ENCODE measurements at places on chromosomes 11 and 22.

GRCh38 chr22:25100948-25101347, 98.7 kb upstream of the CRYBB3 start:
- no peak for DNase-seq

GRCh38 chr22:19434829-19435580, 2.7 kb downstream of the MRPL40 start:
- no peak for DNase-seq

DNA sequence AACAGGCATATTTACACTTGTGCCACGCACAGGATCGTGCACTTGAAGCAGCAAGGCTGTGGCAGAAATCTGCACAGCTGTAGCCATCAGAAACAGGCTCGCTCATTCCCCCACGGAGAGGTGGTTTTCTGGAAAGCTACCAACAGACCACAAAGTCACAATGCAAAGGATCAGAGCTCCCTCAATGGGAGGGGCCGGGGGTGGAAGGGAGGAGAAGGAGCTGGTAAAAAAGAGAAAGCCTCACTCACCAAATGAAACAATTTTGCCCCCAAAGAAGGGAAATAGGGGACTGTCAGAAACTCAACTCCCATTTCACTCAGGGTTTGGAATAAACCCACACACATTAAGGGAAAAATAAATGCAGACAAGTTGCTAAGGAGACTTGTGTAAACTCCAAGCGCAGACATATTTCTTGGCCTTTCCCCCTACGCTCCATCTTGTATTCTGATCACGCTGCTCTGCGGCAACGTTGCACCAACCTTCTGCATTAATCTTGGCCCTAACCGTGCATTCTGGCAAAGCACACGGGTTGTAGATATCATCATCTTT, 43.2 kb upstream of the BLID start:
- peak; percentile 81 for DNase-seq

- no peak for DNase-seq
Observed at GRCh38 chr11:12629601-12630313, 44.5 kb upstream of the TEAD1 start.

DNA sequence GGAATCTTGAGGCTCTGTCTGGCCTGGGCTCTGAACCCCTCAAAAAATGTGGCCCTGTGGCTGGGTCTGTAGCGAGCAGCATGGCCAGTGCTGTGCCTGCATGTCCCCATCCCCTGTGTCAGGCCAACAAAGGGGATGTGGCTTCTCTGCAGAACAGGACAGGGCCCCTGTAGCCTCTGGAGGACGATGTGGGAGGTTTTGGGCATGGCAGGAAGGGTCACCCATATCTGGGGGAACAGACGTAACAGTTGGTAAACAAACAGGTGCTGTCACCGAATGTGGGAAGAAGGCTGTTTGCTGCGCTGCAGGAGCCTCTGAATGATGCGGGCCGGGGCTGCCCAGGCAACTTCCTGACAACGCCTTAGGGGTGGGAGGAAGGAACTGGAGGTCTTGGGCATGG, 35.0 kb downstream of the LRP5 start:
- DNase-seq = no peak
